ENCODE measurements at places on chromosomes 11 and 22.

GRCh38 chr11:119699227-119699626 is 29.8 kb downstream of the NECTIN1 start:
- no peak for DNase-seq

DNA sequence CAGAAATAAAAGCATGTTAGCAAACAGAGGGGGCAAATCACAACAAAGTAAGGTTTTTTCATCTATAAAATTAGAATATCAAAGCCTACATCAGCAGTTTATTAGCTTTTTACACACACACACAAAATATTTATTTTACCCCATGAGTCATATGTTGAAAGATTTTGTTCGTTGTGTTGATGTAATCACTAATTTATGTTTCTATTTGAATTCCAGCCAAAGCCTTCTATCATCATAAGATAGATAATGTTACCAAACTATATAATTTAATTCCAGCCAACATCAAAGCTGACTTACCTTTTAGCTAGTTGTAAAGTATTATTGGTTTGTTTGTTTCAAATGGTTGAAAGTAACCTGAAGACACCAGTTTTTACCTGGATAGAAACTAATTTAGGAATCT is 458.0 kb upstream of the ARHGAP42 start:
- no peak for DNase-seq

- DNase-seq, result no peak
Observed at GRCh38 chr22:35761037-35761436, 43.4 kb downstream of the APOL5 start.

DNA sequence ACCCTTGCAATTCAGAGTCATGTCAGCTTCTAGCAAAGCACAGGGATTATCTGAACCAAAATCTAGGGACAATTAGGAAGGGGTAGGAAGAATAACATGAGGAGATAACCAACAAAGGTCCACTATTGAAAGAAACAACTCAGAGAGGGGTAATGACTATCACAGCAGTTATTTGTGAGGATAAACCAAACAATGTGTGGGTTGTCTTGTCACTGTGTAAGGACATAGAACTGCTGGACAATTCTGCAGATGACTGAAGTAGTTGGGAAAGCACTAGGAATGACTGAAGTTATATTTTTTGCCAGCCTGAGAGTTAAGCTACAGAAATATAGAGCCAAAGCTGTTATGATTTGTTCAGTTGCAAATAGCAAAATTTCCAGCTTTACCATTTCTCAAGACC is 858.4 kb upstream of the CCDC90B start:
- DNase-seq, result no peak

GRCh38 chr22:44131989-44132685 is 48.6 kb upstream of the PARVG start:
- DNase-seq, result no peak

GRCh38 chr11:66904055-66904454 is 47.2 kb downstream of the LRFN4 start:
- DNase-seq, result no peak

GRCh38 chr11:9780929-9781328 is 117.1 kb downstream of the SWAP70 start:
- no peak for DNase-seq

- DNase-seq, result no peak
Observed at GRCh38 chr11:36109850-36110606, 166.2 kb downstream of the LDLRAD3 start.

DNA sequence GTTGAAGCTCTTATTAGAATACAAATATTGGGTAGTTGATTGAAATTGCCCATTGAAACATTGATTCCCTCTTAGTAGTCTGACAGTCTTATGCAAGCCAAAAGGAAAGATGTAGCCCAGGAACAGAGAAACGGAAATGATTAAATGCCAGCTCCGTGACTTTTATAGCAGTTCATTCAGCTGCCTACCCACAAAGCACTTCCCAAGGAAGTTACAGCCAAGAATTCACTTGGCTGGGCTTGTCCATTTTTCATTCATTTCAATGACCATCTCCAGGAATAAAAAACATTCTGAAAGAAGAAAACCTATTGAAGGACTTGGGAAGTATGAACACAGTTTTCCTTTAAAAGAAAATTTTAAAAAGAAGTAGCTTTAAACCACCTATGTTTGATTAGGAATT is 62.0 kb downstream of the NCAM1 start:
- DNase-seq, result no peak

GRCh38 chr11:12995188-12995587 is 13.9 kb upstream of the RASSF10 start:
- no peak for DNase-seq

All from stimulated activated CD8-positive, alpha-beta memory T cell treated with anti-CD3 and anti-CD28 coated beads, Interleukin-7, amount 100 ng/mL, for 4 hours (primary cell).